Stimulated activated naive CD8-positive, alpha-beta T cell treated with anti-CD3 and anti-CD28 coated beads, Interleukin-15, Interleukin-2, amounts not matched to agents 100 U/mL and 50 U/mL, for 24 hours (primary cell): ENCODE measurements at places on chromosomes 5 and 9.

- DNase-seq = no peak
Measured at GRCh38 chr5:5315068-5315980, 107.2 kb upstream of the ICE1 start.

DNA sequence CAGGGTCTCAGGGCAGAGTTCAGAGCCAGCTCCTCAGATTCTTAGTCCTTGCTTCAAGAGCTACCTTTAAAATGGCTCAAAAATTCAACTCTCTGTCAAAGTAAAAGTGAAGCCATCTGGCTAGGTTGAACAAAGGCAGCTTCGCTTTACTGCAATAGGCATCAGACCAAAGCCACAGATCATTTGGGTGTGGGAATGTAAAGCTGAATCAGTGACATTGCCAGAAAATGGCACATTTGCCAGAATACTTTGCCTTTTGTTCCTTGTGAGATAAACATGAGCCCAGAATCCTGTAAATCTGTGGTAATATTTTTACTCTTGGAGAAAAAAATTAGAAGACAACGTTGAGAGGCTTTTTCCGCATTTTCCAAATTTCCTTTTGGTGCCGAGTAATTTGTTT is 210.5 kb downstream of the PALM2AKAP2 start:
- DNase-seq = no peak

GRCh38 chr9:130101915-130102314 is 48.2 kb downstream of the GPR107 start:
- no peak for DNase-seq

GRCh38 chr9:73148447-73148937 is 3.2 kb upstream of the ANXA1 start:
- DNase-seq = no peak

DNA sequence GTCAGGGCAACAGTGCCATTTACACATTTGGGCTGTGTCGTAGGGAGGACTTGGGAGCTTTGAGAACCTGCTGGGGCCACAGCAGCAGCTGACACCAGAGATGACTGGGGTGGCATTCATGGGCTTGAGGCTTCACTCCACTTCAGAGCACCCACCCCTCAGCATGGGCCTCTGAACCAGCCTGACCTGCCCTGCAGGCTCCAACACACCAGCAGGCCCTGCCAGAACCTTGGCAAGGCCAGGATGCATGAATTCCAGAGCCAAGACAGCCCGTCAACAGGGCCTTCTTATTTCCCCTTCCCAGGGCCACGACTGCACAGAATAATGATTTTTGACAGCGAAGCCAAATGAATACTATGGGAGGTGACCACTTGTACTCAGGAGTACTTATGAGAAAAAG is 77.0 kb downstream of the SMIM23 start:
- no peak for DNase-seq
